Activated T-helper 17 cell treated with anti-CD3 and anti-CD28 coated beads, Interleukin-2, amount 50 U/mL, for 72 hours (primary cell): ENCODE measurements at places on chromosomes 13 and 19.

GRCh38 chr13:32610538-32610937, 24.3 kb downstream of the PDS5B start:
- ATAC-seq, result peak; percentile 50

DNA sequence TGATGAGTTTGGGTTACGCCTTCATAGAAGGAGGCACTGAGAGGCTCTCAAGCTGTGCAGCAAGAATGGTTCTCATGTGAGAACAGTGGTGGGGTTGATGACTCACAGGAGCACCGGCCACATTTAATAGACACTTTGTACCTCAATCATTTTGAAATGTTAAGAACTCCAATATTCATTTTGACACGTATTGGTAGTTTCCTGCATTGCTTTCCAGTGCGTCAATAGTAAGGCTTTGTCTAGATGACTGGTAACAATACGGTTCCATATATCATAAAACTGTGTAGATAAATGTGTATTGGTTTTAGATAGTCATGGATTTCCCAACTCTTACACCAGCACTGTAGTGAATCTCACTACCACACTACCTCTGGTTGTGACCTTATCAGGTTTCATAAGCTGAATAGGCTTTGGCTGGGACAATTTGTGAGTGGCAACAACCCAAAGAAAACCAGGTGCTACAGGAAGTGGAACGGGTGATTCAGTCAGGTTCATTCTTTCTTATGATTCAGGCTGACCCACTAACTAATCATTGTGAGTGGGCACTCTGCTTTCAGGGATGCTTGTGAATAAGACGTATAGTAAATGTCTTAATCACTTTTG, 362.6 kb downstream of the KLF5 start:
- peak; percentile 89 for ATAC-seq

GRCh38 chr13:42740753-42741152, 40.6 kb upstream of the FAM216B start:
- no peak for ATAC-seq

DNA sequence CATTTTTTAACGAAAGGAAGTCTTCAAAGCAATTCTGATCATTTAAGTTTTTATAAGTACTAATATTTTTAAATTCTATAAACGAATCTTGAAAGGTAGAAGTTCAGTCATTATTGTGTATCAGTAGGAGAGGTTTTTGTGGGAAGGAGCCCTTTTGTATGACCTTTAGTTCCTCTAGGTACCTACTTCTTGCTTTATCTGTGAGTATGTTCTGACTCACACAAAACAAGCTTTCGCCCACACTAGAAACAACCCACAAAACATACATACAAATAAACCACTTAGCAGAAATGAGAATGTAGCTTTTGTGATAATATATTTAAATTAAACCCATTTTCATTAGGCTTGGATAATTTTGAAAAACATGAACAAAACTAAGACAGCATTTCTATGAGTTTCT, 27.8 kb downstream of the ERCC5 start:
- peak; percentile 88 for ATAC-seq

GRCh38 chr19:41799444-41800000, 3.1 kb downstream of the CEACAM3 start:
- no peak for ATAC-seq

DNA sequence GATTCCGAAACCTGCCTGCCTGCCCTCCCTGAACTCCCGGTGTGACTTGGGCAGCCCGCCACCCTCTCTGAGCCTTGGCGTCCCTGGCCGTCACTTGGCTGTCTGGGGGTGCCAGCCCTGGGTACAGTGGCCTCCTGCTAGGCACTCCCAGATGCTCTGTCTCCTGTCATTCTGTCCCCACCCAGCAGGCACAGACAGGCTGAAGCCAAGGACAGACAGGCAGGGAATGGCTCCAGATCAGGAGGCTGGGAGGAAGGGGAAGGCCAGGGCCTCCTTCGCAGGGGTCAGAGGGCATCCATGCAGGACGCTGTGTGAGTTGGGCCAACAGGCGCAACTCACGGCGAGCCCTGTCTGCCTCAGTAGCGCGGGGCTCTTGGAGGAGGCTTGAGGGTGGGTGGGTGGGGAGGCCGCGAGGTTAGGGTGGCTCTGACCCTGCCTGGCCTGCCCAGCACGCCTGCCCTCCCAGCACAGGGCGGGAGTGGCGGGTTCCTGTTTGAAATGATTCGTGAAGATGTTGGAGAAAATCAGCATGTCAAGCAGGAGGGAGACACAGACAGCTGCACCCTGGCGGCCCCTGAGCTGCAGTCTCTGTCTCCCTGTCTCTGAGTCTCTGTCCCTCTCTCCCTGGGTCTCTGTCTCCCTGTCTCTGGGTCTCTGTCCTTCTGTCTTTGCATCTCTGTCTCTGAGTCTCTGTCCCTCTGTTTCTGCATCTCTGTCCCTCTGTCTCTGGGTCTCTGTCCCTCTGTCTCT, 19.7 kb downstream of the KLHL26 start:
- no peak for ATAC-seq

GRCh38 chr13:25117312-25117711, 21.4 kb downstream of the PABPC3 start:
- ATAC-seq, result no peak

- no peak for ATAC-seq
Observed at GRCh38 chr19:32122258-32122657, 223.2 kb upstream of the ZNF507 start.

DNA sequence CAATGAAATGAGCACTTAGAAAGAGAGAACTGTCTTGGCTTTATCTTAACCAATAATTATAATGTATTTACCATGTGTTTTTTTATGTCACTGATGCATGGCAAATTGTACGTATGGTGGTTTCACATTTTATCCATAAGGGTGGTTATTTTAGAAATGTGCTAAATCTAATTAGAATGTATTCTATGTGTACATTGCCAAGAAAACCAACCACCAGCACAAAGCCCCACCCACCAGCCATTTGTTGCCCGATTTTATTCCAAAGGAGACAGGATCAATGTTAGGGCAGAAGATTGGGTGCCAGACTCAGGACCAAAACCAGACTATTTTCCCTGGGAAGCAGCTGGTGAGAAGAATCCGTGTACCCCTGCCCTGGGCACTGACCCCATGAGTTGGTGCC, 63.0 kb upstream of the SOX1 start:
- ATAC-seq, result no peak

- ATAC-seq, result no peak
Observed at GRCh38 chr19:3649888-3650287, 23.3 kb upstream of the CACTIN start.

DNA sequence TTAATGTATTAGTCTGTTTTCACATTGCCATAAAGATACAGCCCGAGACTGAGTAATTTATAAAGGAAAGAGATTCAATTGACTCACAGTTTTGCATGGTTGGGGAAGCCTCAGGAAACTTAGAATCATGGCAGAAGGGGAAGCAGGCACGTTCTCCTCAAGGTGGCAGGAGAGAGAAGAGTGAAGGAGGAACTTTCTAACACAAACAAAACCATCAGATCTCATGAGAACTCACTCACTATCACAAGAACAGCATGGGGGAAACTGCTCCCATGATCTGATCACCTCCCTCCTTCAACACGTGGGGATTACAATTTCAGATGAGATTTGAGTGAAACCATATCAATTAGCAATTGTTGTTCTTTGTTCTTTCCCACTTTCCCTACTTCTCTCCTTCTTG, 689.0 kb upstream of the SLITRK1 start:
- ATAC-seq, result no peak

GRCh38 chr13:111876506-111876905, 190.4 kb upstream of the SOX1 start:
- no peak for ATAC-seq

GRCh38 chr13:112510002-112510780, 77.8 kb downstream of the TUBGCP3 start:
- no peak for ATAC-seq

- ATAC-seq, result peak; percentile 84
Observed at GRCh38 chr13:30395192-30396158, 26.8 kb upstream of the UBE2L5 start.

- ATAC-seq, result no peak
Observed at GRCh38 chr13:24176351-24177101, 16.0 kb downstream of the SPATA13 start.

GRCh38 chr13:109700176-109700575, 86.2 kb downstream of the IRS2 start:
- no peak for ATAC-seq

GRCh38 chr19:38663156-38663651, 15.8 kb downstream of the ACTN4 start:
- ATAC-seq, result no peak

- no peak for ATAC-seq
Observed at GRCh38 chr13:34730961-34731360, 211.1 kb upstream of the NBEA start.

DNA sequence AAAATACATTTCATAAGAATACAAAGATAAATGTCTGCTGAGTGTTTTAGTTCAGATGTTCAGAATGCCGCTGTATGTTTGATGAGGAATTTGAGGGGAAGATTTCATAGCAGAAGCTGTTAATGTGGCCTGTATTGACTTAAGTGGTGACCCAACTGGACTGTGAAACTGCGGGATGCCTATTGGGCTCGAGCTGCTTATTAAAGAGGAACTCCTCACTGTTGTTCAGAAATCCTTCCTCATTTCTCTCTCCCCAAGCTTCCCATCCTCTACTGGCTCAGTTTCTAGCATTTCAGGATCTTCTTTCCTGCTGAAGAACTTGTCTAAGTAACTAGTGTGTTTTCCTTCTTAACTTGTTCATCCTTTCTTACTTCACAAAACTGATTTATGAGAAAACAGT, 20.4 kb downstream of the DGKH start:
- no peak for ATAC-seq

- no peak for ATAC-seq
Observed at GRCh38 chr19:4358709-4359626, 15.6 kb downstream of the MPND start.

- no peak for ATAC-seq
Observed at GRCh38 chr19:31543456-31543855, 194.2 kb upstream of the TSHZ3 start.

GRCh38 chr19:23378948-23379347, 16.3 kb downstream of the ZNF91 start:
- peak; percentile 83 for ATAC-seq

DNA sequence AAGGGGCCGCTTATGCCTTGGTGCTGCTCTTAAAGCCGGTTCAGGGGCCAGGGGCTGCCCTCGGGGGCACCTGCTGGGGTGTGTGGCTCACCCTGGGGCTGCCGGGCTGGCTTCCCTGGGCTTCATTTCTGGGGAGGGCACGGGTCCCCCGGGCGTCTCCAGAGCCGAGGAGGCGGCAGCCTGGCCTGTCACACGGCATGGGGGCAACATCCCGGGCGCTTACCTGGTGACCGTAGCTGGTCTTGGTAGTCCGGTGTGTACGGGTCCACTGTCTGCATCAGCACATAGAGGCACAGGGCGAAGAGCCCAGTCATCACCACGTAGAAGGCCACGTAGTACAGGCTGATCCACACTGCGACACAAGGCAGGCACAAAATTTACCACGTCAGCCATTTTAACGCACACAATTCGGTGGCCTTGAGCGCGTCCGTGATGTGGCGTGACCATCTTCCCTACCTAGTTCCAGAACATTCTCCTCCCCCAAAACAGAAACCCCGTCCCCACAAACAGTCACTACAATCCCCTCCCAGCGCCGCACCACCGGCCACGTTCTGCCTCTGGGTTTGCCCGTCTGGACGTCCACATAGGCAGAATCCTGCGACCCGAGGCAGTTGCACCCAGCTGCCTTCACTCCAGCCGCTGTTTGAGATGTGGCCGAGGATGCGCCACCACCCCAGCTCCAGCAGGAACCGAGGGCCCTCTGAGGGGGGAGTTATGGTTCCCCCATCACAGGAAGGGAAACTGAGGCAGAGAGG, 3.2 kb downstream of the ATP4B start:
- ATAC-seq, result no peak

GRCh38 chr13:86986448-86986847, 684.7 kb upstream of the SLITRK5 start:
- no peak for ATAC-seq

DNA sequence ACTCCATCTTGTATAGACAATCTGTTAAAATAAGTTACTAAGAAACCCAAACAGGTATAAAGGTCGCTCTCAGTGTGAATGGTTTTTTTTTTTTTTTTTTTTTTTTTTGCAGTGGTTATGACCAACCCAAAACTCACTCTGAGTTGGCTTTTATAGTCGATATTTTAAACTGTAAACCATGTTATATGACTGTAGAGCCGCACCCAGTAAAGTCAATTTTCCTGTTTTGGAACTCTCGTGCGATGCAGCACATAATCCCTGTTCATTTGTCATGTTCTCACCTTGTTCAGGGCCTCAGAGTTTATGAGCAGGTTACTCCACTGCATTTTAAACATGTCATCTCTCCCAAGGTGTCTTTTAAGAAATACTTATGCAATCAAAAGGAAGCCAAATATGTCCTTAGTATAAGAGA, 112.5 kb downstream of the KLF5 start:
- ATAC-seq, result no peak

DNA sequence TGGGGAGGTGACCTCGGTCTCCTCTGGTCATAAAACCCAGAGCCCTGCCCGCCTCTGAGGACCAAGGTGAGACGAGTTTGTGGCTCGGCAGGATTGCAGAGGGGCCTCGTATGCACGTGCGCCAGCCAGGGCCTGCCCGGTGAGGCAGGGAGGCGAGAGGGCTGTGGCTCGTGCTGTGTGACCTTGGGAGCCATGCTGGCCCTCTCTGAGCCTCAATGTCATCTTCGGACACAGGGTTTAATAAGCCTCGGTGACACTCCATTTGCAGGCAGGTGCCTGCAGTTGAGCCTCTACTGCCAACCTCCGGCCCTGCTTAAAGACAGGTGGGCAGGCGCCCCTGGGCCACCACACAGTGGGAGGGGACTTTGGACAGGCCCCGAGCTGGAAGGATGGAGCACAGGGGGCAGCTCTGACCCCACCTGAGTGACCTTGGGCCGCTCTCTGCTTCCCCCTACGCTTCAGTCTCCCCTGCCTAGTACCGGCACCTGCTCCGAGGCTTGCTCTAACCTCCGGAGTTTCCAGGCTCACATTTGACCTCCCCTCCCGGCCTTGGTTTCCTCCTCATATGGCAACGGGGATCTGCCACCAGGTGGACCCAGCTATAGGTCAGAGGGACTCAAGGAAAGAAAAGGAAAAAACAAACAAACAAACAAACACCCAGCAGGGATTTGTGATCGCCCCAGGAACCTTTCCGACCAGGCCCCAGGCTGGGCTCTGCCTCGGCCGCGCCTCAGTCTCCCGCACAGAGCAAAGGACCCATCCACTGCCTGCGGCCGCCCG, 3.1 kb downstream of the ZBTB7A start:
- no peak for ATAC-seq

DNA sequence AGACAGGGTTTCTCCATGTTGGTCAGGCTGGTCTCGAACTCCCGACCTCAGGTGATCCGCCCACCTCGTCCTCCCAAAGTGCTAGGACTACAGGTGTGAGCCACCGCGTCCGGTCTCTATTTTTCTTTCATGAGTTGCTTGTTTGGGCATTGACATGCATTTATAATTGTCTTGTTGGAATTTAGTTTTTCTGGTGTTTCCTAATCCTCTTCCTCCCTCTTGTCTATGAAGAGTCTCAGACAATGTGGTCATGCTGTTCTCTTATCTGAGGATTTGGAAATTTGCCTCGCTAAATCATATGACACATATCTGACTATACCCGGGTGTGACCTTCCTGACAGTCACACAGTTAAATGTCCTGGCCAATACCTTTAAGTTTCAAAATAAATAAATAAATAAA, 7.4 kb upstream of the CEACAM18 start:
- no peak for ATAC-seq
